Naive thymus-derived CD8-positive, alpha-beta T cell (primary cell): ENCODE measurements at places on chromosomes 6 and 20. TPM values are rescaled to one million over a fixed set of nuclear protein-coding genes. Genes with fewer than 3 reads are reported as not detected.

DNA sequence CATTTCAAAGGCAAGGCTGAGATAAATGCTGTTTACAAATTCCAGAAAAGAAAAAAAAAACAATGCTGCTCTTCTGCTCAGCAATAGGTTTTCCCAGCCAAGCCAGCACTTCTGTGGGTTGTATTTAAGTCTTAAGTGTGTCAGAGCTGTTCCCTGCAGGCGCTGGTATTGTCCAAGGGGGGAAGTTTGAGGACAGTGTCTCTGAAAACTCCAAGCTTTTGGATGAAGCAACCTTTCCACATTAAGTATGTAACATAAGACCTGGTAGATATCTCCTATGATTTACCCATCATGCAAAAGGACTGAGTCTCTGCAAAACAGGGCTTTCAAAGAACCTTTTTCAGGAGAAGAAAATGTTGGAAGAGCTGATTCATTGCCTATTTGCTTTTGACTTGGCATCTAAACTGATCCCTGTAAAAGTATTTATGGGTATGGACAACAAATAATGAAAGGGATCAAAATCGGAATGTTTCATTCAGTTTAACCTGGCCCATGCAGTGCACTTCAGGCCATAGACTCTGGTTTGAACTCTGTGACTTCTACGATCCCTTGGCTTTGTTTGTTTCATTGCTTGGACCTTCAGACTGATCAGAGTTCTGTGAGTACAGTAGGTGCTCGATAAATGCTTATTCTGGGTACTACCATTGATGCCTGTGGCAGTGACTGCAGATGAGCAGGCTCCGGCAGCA, 16.1 kb upstream of the PLG start:
- no peak for DNase-seq
- H3K4me3 ChIP-seq: no peak overlapping the region
- no peaks in the 10 kb centered on the region for H3K4me1 ChIP-seq
- peaks cover 15% of the 10 kb centered on the region for H3K27me3 ChIP-seq
- no peak overlapping the region for H3K27ac ChIP-seq
- H3K36me3 ChIP-seq: no peaks in the 10 kb centered on the region

DNA sequence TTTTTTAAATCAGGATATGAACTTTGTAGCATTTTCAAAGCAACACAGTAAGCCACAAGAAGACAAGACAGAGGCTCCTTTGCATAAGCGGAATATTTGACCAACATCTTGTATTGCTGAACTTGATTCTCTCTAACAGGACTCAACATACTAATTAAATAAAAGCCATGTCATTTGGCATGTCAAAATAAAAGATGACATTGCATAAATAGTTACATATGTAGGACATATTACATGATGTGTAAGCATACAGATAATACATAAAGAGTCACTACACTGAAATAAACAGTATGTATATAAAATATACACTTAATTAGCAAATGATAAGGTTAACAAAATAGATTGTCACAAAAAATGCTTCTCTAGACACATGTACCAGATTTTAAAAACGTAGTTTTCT, 62.2 kb downstream of the REPS1 start:
- H3K4me3 ChIP-seq: no peak overlapping the region
- no peak overlapping the region for H3K27ac ChIP-seq
- peaks cover 64% of the 10 kb centered on the region for H3K36me3 ChIP-seq
- no peaks in the 10 kb centered on the region for H3K4me1 ChIP-seq
- DNase-seq: no peak
- no peaks in the 10 kb centered on the region for H3K27me3 ChIP-seq

- no peak overlapping the region for H3K4me3 ChIP-seq
- H3K4me1 ChIP-seq: peaks cover 37% of the 10 kb centered on the region
- no peak overlapping the region for H3K27ac ChIP-seq
These were observed 58.1 kb downstream of the RREB1 start for GRCh38 chr6:7165890-7166267.

DNA sequence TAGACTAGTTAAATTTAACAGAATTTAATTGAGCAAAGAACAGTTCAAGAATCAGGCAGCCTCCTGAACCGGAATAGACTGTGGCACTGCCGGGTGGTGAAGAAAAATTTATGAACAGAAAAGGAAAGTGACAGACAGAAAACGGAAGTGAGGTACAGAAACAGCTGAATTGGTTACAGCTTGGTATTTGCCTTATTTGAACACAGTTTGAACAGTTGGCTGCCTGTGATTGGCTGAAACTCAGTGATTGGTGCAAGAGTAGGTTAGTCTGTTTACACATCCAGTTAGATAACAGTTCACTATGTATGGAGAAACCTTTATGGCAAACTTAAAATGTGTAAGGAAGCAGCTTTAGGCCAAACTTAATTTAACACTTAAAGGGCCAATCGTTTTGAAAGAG, 116.0 kb upstream of the CITED2 start:
- no peak overlapping the region for H3K4me3 ChIP-seq
- H3K27me3 ChIP-seq: no peaks in the 10 kb centered on the region
- no peak overlapping the region for H3K27ac ChIP-seq
- no peak for DNase-seq
- H3K36me3 ChIP-seq: no peaks in the 10 kb centered on the region

GRCh38 chr6:31900917-31901414, 920 bp downstream of the ZBTB12 start:
- no peaks in the 10 kb centered on the region for H3K36me3 ChIP-seq
- H3K27ac ChIP-seq: peak overlapping the region; percentile 78
- H3K4me3 ChIP-seq: peak overlapping the region; percentile 61
- H3K27me3 ChIP-seq: no peaks in the 10 kb centered on the region
- no peak for DNase-seq
- H3K4me1 ChIP-seq: peaks cover 38% of the 10 kb centered on the region

DNA sequence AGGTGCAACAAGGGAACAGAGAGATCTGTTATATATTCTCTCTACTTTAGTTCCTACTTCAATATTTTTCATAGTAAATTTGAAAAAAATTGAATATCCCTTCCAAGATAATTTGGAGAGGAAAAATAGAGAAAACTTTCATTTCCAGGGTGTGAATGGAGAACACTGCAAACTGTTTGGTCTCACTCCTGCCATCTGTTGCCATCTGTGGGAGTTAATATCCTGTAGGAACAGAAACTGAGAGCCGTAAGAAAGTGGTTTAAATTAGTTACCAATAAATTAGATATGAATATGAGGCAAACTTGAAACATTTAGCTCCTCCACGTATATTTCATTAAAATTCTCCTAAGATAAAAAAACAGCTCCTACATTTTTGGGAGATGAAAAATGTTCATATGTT, 4.2 kb downstream of the ZNF337 start:
- peaks cover 42% of the 10 kb centered on the region for H3K4me1 ChIP-seq
- no peak overlapping the region for H3K4me3 ChIP-seq
- no peak overlapping the region for H3K27ac ChIP-seq
- DNase-seq: no peak

GRCh38 chr6:5674141-5674540, 332.6 kb downstream of the NRN1 start:
- H3K4me3 ChIP-seq: no peak overlapping the region
- no peak overlapping the region for H3K27ac ChIP-seq
- H3K4me1 ChIP-seq: peaks cover 19% of the 10 kb centered on the region
- no peak for DNase-seq

GRCh38 chr20:36344517-36345132, 38.5 kb downstream of the DLGAP4 start:
- H3K36me3 ChIP-seq: no peaks in the 10 kb centered on the region
- no peak overlapping the region for H3K4me3 ChIP-seq
- DNase-seq: no peak
- peaks cover 2% of the 10 kb centered on the region for H3K4me1 ChIP-seq
- H3K27me3 ChIP-seq: peaks cover 3% of the 10 kb centered on the region

DNA sequence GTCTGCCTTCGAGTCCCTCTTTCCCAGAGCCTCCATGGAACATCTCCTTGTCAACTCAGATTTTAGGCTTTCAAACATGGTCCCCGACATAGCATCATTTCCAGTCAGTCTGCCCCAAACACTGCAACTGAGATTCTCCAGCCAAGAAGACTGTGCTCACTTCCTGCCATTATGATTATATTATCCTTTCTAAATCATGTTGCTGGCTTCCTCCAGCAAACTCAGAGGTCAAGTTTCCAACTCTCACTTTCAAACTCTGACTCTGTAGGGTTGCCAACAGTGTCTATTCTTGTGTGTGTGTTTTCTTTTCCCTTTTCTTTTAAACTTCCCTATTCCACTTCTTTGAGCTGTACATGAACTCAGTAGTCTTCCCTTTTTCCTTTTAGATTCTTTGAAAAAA, 61.2 kb upstream of the TRAF3IP2 start:
- no peaks in the 10 kb centered on the region for H3K27me3 ChIP-seq
- DNase-seq: no peak
- peaks cover 89% of the 10 kb centered on the region for H3K36me3 ChIP-seq
- peaks cover 3% of the 10 kb centered on the region for H3K4me1 ChIP-seq
- peak overlapping the region; percentile 36 for H3K27ac ChIP-seq
- no peak overlapping the region for H3K4me3 ChIP-seq

GRCh38 chr6:163128324-163128723, 286.2 kb upstream of the QKI start:
- H3K4me1 ChIP-seq: no peaks in the 10 kb centered on the region
- H3K27me3 ChIP-seq: no peaks in the 10 kb centered on the region
- H3K27ac ChIP-seq: no peak overlapping the region

- H3K36me3 ChIP-seq: peaks cover 18% of the 10 kb centered on the region
- peak overlapping the region; percentile 16 for H3K27ac ChIP-seq
- H3K4me1 ChIP-seq: peaks cover 26% of the 10 kb centered on the region
- DNase-seq: no peak
- no peaks in the 10 kb centered on the region for H3K27me3 ChIP-seq
- H3K4me3 ChIP-seq: no peak overlapping the region
These were observed 129.9 kb downstream of the JARID2 start for GRCh38 chr6:15375638-15376290.

DNA sequence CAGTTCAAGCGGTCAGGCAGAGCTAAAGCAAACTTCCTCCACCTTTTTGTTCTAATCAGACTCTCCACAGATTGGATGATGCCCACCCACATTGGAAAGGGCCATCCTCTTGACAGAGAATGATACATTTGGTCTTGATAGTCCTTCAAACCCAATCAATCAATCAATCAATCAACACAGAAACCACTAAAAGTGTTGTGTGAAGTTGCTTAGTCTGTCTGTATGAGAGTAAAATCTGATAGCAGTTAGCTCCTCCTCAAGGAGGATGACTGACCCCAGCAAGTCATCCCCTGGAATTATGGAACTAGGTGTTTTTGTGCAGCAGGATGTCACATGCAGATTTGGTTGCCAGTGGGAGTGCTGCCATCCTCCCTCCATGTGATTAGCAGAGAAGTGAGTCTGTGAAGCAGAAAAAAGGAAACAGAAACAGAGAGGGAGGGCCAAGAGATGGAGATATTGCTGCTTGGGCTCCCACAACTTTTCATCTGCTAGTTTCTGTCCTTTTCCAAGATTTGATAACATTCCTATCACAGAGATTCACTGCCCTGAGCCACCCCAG, 32.0 kb upstream of the SSTR4 start:
- H3K27me3 ChIP-seq: no peaks in the 10 kb centered on the region
- DNase-seq: no peak
- no peaks in the 10 kb centered on the region for H3K4me1 ChIP-seq
- no peak overlapping the region for H3K27ac ChIP-seq
- H3K4me3 ChIP-seq: no peak overlapping the region

- H3K36me3 ChIP-seq: no peaks in the 10 kb centered on the region
- peaks cover 34% of the 10 kb centered on the region for H3K4me1 ChIP-seq
- peak overlapping the region; percentile 98 for H3K27ac ChIP-seq
- no peak for DNase-seq
- H3K27me3 ChIP-seq: no peaks in the 10 kb centered on the region
- peak overlapping the region; percentile 92 for H3K4me3 ChIP-seq
These were observed 942 bp downstream of the ACAT2 start for GRCh38 chr6:159762681-159763293.

DNA sequence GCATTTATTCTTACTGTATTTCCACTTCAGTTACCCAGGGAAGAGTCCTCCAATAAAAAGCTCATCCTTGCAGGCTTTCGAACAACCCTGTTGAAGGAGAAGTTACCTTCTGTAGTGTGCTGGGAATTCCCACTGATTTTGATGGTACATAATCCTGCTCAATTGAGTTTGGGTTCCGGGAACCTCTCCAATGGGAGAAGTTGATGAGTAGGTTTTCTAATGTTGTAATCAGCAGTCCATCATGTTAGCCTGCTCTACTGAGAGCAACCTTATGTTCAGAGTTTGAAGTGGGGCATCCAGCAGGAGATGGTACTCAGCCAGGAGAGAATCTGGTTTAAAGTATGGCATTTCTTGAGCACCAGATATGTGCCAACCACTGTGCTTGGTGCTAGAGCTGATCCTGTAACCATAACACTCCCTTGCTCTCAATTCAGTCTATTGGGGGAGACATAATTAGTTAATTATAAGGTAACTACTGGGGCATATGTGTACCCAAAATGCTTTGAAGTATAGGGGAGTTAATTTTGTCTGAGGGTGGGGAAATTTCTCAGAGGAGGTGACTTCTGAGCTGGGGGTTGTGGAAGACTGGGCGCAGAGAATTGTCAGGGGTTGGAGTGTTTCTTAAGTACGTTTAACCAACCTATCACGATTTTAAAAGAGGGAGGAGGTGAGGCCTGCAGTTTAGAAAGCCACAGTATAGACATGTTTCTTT, 2.1 kb downstream of the TOP1 start:
- H3K36me3 ChIP-seq: peaks cover 4% of the 10 kb centered on the region
- H3K4me3 ChIP-seq: peak overlapping the region; percentile 94
- H3K27ac ChIP-seq: peak overlapping the region; percentile 97
- peaks cover 82% of the 10 kb centered on the region for H3K4me1 ChIP-seq

DNA sequence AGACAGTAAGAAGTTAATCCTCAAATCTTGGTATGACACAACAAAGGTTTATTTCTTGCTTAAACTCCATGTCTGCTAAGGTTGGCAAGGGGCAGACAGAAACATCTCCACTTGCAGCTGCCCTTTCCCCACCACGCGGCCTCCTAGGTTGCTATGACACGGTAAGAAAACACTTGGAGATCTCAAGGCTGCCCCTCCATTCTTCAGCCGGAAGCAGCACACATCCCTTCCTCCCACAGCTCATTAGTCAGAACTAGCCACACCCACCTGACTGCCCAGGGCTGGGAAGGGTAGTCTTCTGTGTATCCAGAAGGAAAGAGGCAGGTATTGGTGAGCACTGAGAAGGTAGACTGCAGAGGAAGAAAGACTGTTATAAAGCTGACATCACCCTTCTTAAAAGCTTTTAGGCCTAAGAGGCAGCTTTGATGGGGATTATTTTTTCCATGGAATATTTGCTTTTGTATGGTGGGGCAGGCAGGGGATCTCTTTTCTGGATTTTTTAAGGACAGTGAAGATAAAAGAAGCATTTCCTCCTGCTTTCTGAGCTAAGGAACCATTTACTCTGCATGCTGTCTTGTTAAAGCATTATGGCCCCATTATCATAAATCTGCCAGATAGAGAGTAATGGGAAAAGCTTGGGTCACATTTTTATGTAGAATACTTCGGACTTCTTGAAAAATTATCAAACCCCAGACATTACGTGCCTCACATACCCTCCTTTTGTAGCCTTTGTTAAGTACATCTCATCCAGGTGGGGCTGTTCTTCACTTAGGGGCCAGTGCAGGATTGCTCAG, 41.6 kb downstream of the MRAP2 start:
- H3K27me3 ChIP-seq: peaks cover 7% of the 10 kb centered on the region
- H3K36me3 ChIP-seq: no peaks in the 10 kb centered on the region
- DNase-seq: no peak
- H3K27ac ChIP-seq: no peak overlapping the region
- H3K4me1 ChIP-seq: no peaks in the 10 kb centered on the region

Gene KIF6
- not detected for polyA plus RNA-seq

Gene WFDC10B
- not detected for polyA plus RNA-seq

Gene FOXF2
- polyA plus RNA-seq: not detected

Gene PTPRT
- polyA plus RNA-seq: not detected

Gene SOX18
- polyA plus RNA-seq: not detected

Gene TP53TG5
- polyA plus RNA-seq: not detected
